KBM-7 (cell line): ENCODE measurements at places on chromosomes 5 and 9.

GRCh38 chr5:171450423-171451331 lies 31.2 kb downstream of the FGF18 start:
- DNase-seq = no peak

DNA sequence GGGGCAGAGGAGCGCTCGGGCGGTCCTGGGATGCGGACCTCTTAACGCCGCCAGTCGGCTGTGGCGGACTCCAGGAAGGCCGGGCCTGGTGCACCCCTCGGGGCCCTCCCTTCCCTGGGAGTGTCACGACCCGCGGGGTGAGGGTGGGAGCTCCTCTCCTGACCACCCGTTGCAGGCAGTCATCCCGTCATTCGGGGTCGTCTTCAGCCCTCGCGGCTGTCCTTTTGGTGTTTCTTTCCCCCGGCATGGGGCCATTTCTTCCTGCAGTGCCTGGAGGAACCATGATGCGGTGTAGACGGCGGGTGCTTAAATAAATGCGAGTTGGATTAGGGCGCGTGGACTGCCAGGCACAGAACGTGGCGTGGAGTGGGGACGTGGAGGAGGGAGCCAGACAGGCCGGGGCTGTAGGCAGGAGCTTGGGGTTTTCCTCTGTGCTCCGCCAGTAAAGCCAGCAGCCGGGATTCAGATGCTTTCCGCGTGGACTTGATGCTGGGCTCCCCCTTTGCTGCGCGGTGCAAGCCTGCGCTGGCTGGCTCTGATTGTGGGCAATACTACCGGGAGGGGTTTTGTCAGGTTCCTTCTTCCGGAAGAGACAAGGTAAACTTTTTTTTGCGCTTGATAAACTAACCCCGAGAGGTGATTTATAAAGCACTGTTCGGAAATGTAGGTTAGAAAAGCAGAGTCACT lies 868 bp downstream of the KDM4C start:
- DNase-seq = peak; percentile 70

DNA sequence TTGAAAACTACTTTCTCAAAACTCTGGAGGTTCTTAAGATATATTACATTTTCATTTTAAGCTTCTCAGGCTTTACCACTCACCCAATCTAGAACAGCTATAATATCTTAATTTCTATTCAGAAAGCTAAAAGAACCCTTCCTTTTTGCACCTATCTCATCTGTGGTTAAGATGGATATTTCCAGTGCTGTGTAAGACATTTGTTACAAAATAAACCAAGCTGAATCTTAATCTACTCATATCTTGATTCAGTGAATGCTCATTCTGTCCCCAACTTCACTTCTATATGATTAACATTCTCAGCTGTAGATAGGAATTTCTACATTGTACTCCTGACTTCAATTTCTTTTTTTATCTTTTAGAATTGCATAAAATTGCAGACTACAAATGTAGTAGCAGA lies 15.0 kb downstream of the ABHD17B start:
- no peak for DNase-seq

DNA sequence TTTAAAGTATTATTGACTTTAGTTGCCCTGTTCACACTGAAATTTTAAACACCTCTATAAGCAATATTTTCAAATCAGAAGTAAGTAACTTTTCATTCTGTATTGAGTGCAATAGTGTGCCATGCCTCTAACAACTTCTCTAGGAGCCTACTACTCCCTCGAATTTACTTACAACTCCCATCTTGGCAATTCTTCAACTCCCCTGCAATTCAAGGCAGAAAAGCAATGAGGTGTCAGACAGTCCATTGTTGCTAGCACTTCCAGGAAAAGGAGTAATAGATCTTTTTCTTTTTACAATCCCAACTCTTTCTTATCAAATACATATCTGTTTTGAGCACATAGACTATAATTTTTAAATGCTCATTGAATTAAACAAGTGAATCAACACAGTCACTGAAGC lies 222.7 kb upstream of the PUM3 start:
- DNase-seq = no peak

DNA sequence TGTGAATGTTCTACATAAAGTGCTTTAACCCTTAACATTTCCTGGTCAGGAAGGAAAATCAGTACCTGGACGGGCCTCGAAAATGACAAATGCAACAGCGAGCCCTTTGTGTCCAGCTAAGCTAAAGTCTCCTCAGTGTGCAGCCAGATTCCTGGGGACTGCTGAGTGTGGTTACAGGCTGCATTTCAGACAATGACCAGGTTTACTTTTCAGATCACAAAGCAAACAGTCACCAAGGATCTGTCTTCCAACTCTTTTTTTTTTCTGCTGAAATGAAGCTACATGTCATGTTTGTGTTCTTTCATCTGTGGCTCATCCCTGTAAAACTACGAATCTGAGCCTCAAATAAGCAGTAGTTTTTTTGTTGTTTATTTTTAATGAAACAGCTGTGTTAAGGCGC lies 20.8 kb downstream of the SLC46A2 start:
- no peak for DNase-seq

DNA sequence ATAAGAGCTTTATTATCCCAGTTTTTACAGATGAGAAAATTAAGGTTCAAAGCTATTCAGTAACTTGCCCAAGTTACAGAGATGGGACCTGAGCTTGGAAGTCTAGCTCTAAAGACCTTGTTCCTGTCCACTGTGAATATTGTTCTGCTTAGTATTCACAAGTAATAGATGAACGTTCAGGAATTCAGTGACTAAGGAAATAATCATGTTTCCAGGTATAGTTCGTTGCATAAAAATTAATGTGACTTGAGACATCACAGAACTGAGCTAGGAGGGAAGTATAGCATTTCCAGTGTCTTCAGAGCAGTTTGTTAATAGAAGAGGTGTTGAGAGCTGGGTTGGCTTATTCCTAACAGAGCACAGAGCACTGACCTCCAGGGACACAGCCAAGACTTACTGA lies 136.1 kb downstream of the FGF1 start:
- no peak for DNase-seq

DNA sequence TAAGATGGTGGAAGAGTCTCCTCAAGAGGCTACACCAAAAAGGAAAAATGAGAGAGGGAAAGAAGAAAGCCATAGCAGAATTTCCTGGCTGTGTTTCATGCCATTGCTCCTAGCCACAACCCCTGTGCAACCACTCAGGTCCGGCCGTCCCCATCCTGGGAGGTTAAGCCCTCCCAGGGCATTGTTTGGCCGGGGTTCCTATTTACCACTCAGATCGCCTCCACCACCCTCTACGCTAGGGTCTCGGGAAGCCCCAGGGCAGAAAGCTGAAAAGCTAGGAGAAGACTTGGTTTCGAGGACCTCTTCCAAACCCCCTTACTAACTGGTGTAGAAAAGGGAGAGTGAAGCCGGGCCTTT lies 715 bp downstream of the RC3H2 start:
- peak; percentile 52 for DNase-seq

GRCh38 chr5:173287086-173287485 lies 41.1 kb downstream of the STC2 start:
- DNase-seq = no peak
